ENCODE measurements at places on chromosomes 3 and 15. TPM values are rescaled to one million over a fixed set of nuclear protein-coding genes. Genes with fewer than 3 reads are reported as not detected.

Gene NEK10
- 58.6 TPM for total RNA-seq

Gene CPA3
- 2.1 TPM for total RNA-seq

- DNase-seq, result no peak
Measured at GRCh38 chr15:74821091-74821789, 5.2 kb upstream of the CPLX3 start.

- DNase-seq, result no peak
Measured at GRCh38 chr15:85615930-85616329, 178.8 kb downstream of the KLHL25 start.

DNA sequence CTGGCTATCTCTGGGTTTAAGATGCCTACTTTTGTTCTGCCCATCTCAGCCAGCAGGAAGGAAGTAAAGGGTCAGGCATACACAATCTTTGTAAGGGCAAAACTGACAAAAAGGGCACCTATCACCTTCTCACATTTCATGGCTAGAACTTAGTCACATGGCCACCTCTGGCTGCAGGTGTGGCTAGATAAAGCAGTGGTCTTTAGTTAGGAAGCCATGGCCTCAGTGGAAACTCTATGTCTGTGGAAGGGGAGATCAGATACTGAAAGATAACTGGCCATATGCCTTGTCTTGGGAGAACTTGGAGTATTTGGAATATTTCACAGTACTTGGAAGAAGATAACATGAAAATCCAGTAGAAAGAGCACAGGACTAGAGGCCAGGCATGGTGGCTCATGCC, 80.7 kb upstream of the TBL1XR1 start:
- no peak for DNase-seq

DNA sequence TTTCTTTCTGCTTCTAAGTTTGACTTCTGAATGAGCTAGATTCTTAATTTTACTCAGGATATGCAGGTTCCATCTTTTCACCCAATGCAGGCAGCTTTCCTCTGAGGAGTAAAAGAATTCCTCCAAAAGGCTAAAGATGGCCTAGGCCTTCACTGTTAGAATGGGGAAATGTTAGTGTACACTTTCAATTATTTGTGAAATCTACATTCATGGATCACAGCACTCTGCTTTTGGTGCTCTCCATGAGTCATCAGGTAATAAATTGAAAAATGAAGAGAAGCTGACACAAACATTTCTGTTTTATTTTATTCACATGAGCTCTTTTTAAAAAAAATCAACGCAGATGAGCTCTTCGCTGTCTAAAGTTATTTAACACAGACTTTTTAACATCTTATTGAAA, 502.5 kb upstream of the GOLIM4 start:
- no peak for DNase-seq

DNA sequence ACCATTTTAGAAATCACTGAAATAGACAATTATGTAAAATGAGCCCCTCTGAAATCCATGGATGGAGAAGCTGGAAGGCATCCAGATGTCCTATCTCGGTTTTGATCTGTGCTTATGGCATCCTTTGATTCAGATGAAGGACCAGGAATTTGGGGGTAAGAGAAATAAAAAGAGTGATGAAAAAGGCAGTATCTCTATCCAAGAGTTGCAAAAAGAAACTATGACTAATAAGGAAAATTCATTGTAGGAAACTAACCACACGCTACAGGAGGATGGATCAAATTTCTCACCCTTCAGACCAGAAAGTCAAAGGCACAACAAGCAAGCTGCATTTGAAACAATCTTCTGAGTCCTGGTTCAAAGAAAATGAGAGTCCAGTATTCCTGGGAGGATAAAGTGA, 34.8 kb downstream of the SRGAP3 start:
- peak; percentile 85 for DNase-seq

GRCh38 chr15:31214864-31215489, 111.7 kb upstream of the KLF13 start:
- peak; percentile 81 for DNase-seq

DNA sequence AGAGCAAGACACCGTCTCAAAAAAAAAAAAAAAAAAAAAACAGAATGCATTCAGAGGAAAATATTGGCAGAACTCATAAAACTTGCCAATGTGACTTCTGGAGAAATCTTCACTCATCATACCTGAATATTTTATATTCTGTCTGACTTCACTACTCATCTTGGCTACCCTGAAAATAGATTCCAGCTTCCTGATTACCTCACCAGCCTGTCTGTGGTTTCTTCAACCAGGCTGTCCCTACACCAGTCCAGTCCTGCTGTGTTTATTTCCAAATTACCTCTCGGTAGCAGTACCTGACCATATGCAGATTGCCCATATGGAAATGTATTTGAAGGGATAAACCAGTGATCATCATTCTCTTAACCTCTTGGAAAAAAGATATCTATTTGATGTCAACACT, 9.3 kb upstream of the P3H2 start:
- no peak for DNase-seq

DNA sequence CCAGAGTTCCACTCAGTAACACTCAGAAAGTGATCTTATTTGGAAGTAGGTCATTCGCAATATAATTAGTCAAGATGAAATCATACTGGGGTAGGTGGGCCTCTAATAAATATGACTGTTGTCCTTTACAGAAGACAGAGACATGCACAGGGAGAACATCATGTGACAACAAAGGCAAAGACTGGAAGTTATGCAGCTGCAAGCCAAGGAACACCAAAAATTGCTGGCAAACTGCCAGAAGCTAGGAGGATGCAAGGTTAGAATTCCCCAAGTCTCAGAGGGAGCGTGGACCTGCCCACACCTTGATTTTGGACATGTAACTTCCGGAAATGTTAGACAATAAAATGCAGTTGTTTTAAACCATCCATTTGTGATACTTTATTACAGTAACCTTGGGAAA, 471.5 kb upstream of the AGTR1 start:
- DNase-seq, result no peak
